Cortex of kidney (tissue), 1 donor: ENCODE measurements at places on chromosomes 5 and 9.

DNA sequence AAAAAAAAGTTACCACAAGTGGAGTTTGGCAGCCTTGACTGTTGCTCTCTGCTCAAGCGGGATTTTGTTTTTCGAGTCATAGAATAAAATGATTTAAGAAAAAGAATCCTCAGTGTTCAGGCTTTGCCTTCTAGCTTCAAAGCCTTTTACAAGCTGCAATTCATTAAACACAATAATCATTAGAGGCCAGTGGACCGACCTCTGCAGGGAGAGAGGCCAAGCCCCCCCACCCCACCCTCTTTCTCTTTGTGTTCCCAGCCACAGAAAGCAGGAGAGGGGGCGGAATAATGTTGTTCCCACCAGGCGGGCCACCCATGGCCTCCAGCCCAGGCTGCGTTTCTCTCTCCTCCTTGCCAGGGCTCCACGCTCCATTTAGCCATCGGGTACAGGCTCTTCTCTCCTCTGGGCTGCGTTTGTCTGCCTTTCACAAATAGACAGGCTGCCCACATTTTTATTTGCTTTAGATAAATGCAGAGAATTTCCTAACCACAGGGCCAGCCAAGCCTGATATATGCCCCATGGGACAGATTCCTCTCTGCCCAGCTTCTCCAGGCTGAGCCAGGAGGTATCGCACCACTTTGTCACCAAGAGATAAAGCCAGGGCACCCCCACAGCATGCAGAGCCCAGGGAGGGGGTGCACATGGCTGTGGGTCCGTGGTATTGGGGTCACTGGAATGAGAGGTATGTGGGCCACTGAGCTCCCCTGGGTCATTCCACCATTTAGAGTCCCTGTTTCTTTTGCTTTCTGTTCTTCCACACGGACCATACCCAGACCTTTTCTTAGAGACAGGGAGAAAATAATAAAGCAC lies 318.8 kb downstream of the PIK3R1 start:
- no peak for DNase-seq

- no peak for DNase-seq
Measured at GRCh38 chr5:80757290-80757689, 102.5 kb upstream of the DHFR start.

DNA sequence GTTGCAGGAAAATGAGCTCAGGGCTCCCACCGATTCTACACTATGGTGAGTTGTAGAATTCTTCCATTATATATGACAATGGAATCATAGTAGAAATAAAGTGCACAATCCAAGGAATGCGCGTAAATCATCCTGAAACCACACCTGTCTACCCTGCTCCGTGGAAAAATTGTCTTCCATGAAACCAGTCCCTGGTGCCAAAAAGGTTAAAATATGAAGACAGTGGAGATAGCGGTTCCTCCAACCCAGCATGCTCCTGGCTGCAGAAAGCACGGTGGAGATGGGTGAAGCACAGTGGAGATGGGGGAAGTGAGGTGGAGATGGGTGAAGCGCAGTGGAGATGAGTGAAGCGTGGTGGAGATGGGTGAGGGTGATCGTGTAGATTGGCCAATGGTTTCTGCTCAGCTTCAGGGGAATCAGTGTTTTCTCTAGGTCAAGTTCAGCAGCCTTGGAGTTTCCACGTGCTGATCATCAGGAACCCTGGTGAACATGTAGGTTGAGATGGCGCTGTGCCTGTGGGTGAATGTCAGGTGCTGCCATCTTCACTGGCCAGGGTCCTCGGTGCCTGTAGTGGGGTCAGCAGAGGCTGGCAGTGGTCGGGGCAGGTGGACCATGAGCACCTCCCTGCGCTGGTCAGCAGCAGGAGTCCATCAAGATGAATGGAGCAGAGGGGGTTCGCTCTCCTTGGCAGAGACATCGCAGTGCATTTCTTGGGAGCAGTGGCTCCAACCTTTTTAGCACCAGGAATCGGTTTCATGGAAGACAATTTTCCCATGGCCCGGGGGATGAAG lies 20.3 kb downstream of the PAEP start:
- DNase-seq = no peak

GRCh38 chr5:127911619-127912018 lies 171.9 kb upstream of the SLC12A2 start:
- no peak for DNase-seq

GRCh38 chr9:130990978-130991777 lies 17.8 kb upstream of the LAMC3 start:
- no peak for DNase-seq

DNA sequence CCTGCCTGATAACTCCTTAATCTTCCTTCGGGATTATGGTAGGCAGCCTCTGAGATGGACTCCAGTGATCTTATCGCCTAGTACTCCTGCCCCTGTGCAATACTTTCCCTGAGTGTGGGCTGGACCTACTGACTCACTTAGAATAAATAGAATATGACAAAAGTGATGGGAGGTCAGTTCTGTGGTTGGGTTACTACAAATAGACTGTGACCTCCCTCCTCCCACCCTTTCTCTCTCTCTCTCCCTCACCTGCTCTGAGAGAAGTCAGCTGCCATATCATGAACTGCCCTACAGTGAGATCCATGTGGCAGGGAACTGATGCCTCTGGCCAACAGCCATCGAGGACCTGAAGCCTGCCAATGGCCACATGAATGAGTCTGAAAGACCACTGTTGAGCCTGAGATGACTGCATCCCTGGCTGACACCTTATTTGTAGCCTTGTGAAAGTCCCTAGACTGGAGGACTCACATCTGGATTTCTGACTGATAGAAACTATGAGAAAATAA lies 31.7 kb downstream of the NRG2 start:
- DNase-seq = no peak

DNA sequence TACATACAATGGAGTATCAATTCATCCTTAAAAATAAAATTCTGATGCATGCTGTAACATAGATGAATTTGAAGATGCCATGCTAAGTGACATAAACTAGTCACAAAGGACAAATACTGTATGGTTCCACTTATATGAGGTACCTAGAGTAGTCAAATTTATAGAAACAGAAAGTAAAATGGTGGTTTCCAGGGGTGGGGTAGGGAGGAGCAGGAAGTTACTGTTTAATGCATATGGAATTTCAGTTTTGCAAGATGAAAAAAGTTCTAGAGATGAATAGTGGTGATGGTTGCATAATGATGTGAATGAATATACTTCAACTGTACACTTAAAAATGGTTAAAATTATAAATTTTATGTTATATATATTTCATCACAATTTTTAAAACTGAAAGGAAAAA lies 57.3 kb upstream of the FNIP1 start:
- no peak for DNase-seq

GRCh38 chr9:134975253-134975652 lies 57.5 kb upstream of the FCN1 start:
- no peak for DNase-seq

DNA sequence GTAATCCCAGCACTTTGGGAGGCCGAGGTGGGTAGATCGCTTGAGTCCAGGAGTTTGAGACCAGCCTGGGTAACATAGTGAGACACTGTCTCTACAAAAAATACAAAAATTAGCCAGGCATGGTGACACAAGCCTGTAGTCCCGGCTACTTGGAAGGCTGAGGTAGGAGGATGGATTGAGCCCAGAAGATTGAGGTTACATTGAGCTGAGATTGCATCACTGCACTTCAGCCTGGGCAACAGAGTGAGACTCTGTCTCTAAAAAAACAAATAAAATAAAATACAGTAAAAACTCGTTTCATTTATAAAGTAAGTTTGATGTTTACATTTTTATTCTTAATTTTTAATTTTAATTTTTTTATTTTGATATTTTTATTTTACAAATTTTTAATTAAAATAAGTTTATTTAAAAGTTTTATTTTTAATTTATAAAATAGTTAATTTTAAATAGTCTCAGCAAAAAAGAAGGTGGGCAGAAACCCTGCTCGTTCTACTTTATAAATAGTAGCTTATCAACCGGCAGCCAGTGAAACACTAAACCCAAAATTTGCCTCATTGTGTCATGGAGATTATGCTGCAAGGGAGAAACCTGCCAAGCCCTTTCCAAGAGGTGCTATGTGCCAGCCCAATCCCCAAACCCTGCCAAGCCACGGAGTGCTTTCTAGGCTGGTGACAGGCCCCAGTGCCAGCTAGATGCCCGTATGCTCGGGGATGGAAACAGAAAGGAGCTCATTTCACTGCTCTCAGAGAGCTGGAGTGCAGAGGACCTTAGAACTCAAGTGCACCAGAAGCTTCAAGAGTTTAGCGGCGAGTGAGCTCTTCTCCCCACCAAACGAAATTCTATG lies 38.9 kb downstream of the SERINC5 start:
- DNase-seq = no peak

- DNase-seq = no peak
Measured at GRCh38 chr9:98135938-98136337, 16.9 kb upstream of the TRIM14 start.

DNA sequence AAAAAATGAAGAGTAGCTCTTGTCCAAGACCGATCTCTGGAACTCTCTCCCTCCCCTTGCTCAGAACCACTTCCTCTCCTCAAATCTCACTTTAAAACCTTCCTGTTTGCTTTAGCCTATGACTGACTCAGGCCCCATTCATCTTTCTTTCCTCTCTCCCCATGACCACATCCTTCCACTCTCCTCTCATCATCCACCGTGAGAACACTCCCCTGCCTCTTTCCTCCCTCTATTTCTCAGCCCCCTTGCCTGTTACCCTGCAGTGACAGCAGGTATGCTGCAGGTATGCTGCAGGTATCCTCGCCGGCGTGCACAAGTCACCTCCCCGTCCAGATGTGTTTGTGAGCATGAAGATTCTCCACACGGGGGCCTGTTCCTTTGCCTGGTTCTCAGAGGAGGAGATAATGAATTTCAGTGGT lies 505.3 kb downstream of the CCDC171 start:
- no peak for DNase-seq

- DNase-seq = no peak
Measured at GRCh38 chr5:74371621-74372020, 268.9 kb downstream of the ENC1 start.

DNA sequence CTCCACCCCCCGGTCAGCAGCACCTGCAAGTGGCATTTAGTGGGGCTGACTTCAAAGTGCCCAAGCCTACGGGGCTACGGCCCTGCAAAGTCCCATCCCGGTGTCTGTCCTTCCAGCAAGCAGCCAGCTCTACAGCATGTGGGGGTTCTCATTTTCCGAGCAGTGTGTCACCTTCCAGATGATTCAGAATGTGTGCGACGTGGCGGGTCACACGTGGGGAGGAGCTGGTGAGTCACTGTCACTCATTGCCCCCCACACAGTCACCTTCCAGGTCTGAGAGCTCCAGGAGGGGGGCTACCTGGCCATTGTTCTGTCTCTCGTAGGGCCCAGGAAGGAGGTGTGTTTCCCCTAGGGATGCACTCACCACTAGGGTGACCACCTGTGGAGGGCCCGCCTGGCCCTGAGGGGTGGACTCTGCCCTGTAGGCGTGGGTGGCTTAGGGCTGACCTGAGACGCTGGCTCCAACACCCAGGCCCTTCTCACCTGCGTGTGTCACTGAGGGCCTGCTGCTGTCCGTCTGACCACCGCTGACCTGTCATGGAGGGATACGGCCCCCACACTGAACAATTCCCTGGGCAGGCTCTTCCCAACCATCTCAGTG lies 70.2 kb downstream of the SEMA4D start:
- no peak for DNase-seq

DNA sequence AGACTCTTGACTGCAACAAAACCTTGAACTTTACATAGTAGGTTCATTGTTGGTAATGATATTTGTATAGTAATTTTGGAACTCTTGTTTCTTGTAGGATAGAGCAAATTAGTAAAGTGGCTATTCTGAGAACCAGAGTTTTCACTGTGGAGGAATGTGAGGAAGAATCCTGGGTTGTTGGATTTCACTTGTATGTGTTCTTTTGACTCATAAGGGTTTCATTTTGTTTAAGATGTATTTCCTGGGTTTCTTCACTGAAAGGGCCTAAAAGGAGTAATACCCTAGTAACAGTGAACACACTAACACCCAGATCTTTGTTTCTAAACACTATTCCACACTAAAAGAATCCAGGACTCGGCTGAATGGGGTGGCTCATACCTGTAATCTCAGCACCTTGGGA lies 20.1 kb downstream of the TTC1 start:
- no peak for DNase-seq

- no peak for DNase-seq
Measured at GRCh38 chr5:150299571-150300327, 3.0 kb downstream of the ARSI start.

DNA sequence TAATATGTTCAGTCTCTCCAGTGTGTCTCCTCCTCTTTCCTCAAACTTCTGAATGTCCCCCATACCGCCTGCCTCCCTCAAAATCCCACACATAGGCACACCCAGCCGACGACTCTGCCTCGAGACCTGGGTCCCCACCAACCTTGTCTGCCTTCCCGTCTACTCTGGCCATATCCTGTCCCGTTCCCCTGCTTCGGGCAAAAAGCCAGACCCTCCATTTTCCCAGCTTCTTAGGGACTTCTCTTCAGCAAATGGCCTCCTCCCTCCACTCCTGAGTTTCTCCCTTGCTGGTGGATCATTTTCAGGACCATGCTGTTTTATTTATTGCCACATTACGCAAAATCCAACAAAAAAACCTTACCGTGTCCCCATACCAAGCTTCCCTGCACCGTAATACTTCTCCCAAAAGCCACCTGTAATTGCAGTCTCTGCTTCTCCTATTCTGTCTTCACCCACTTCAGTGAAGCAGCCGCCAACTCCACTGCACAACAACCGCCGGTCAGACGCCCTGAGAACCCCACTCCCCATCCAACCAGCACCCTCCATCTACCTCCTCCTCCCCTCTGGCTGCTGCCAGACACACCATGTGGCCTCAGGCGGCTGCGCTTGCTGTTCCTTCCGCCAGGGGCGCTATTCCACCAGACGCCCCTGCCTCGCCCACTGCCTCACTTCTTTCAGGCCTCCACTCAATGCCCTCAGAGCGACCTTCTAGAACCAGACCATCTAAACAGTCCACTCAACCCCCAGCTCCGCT lies 117.0 kb downstream of the TRPM6 start:
- DNase-seq = no peak

GRCh38 chr5:93431250-93431649 lies 149.8 kb downstream of the NR2F1-AS1 start:
- DNase-seq = no peak

DNA sequence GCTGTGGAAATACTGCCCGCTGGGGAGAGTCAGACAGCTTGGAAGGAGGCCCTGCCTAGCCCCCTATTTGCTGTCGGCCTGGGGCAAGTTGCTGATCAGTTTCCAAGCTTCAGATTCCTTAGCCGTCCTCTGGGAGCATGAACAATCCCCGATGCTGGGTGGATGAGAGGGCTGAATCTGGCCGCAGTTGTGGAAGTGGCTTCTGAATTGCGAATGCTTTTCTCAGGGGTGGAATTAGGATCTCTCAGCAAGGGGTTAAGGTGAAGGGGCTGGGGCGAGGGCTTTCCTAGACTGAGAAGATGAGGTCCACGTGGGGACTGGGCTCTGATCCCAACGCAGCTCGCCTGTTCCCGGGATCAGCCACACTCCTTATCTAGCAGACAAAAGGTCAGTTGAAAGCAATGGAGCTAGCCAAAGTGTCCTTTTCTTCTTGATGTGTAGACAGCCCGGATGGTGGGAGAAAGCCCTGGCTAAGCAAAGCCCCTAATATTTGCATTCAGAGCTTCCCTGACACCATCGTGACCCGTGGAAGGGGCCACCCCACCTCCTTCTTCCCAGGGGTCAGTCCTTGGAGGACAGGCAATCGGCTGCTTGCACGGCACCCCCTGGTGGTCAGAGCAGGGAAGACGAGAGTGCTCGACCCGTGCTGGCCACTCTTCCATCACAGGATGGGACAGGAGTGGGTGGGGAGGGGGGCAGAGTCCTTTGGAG lies 54.9 kb downstream of the COL15A1 start:
- DNase-seq = no peak
